Pancreas (tissue), 10 donors: ENCODE measurements at places on chromosomes 7 and 10. TPM values are rescaled to one million over a fixed set of nuclear protein-coding genes. Genes with fewer than 3 reads are reported as not detected.

- H3K27me3 ChIP-seq, result no peaks in the 10 kb centered on the region
- H3K4me3 ChIP-seq, result no peak overlapping the region
- H3K36me3 ChIP-seq, result no peaks in the 10 kb centered on the region
- H3K4me1 ChIP-seq, result no peaks in the 10 kb centered on the region
- no peak for DNase-seq
Observed at GRCh38 chr10:34912771-34913170, 97.7 kb upstream of the PARD3 start.

TACR2 gene
- total RNA-seq, result not detected

PRLHR gene
- 0.18 TPM for total RNA-seq

DNA sequence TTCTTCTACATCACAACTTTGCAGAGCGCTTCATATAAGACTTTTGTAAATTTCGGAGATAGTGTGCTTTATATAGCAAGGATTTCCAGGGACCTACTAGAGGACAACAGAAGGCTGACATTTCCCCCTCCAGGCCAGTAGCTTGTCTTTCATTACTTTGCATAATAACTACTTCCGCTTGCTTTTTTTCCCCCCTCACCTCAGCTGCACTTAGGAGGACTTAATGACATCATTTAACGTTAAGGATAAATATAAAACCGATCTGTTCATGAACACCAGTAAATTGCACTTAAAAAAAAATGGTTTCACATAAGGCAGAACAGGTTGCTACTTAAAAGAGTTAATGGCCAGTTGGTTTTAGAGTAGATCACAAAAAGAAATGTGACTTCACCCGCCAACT, 172.3 kb downstream of the AUTS2 start:
- H3K27ac ChIP-seq, result no peak overlapping the region
- no peaks in the 10 kb centered on the region for H3K4me1 ChIP-seq
- H3K36me3 ChIP-seq, result no peaks in the 10 kb centered on the region
- no peak overlapping the region for H3K4me3 ChIP-seq

SPAM1 gene
- total RNA-seq, result not detected

- H3K27ac ChIP-seq, result no peak overlapping the region
- H3K27me3 ChIP-seq, result no peaks in the 10 kb centered on the region
- H3K4me3 ChIP-seq, result no peak overlapping the region
- H3K36me3 ChIP-seq, result no peaks in the 10 kb centered on the region
- DNase-seq, result no peak
- no peaks in the 10 kb centered on the region for H3K4me1 ChIP-seq
Observed at GRCh38 chr7:78141522-78142281, 343.1 kb downstream of the PHTF2 start.

DNA sequence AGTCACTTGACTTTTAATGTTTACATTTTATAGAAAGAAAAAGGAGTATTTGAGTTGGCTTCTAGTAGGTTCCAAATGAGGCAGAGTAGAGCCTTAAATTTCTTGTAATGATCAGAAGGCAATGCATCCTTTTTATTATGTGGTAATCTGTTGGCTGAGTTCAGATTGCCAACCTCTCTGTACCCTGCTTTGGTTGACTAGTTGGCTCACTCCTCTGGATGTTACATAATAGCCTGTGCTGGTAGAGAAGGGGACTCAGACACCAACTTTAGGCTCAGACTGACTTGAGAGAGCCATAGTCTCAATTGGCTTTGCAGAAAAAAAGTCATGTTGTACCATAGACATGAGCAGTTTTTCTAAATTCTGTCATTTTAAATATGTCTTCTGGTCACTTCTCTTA, 46.8 kb upstream of the GLCCI1 start:
- H3K27ac ChIP-seq, result no peak overlapping the region
- no peak overlapping the region for H3K4me3 ChIP-seq
- H3K36me3 ChIP-seq, result no peaks in the 10 kb centered on the region
- DNase-seq, result no peak
- H3K27me3 ChIP-seq, result no peaks in the 10 kb centered on the region

DNA sequence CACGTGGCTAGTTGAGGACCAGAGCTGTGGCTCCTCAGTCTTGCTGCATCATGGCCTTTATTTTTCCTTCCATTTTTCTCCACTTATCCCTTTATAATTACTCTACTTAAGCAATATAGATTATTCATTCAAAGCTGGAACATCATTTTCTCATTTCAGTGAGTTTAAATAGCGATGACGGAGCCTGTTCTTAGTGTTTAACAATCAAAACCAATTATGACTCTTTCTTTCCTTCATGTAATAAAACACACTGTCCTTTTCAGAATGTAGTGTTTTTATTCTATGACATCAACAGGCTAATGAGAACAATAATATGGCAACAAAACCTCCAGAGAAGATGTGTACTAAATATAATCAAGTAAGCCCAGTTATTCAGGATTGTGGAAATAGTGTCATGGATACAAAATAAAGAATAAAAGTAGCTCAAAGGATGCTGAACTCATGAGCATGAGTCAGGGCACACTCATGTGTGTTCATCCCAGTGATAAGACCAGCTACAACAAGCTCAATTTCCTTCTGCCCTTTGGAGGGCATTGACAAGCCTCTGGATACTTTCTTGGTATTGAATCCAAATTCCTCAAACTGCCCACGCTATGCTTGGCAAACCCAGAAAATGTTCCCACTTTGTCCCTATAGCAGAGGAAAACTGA, 188.4 kb downstream of the CYP26A1 start:
- no peak overlapping the region for H3K4me3 ChIP-seq
- no peaks in the 10 kb centered on the region for H3K27me3 ChIP-seq
- H3K4me1 ChIP-seq, result no peaks in the 10 kb centered on the region
- H3K27ac ChIP-seq, result no peak overlapping the region
- H3K36me3 ChIP-seq, result no peaks in the 10 kb centered on the region
- DNase-seq, result no peak

- H3K4me1 ChIP-seq, result no peaks in the 10 kb centered on the region
- no peaks in the 10 kb centered on the region for H3K27me3 ChIP-seq
- H3K36me3 ChIP-seq, result no peaks in the 10 kb centered on the region
Observed at GRCh38 chr10:33114451-33114952, 156.5 kb upstream of the ITGB1 start.

GRCh38 chr7:85478530-85478929, 291.7 kb upstream of the SEMA3D start:
- no peaks in the 10 kb centered on the region for H3K4me1 ChIP-seq
- DNase-seq, result no peak
- no peaks in the 10 kb centered on the region for H3K36me3 ChIP-seq
- no peaks in the 10 kb centered on the region for H3K27me3 ChIP-seq

GRCh38 chr7:4202954-4203353, 479.1 kb upstream of the FOXK1 start:
- no peaks in the 10 kb centered on the region for H3K36me3 ChIP-seq
- H3K4me3 ChIP-seq, result no peak overlapping the region
- no peak overlapping the region for H3K27ac ChIP-seq
- no peaks in the 10 kb centered on the region for H3K27me3 ChIP-seq
- H3K4me1 ChIP-seq, result no peaks in the 10 kb centered on the region

CPA2 gene
- 7,200 TPM for total RNA-seq

DNA sequence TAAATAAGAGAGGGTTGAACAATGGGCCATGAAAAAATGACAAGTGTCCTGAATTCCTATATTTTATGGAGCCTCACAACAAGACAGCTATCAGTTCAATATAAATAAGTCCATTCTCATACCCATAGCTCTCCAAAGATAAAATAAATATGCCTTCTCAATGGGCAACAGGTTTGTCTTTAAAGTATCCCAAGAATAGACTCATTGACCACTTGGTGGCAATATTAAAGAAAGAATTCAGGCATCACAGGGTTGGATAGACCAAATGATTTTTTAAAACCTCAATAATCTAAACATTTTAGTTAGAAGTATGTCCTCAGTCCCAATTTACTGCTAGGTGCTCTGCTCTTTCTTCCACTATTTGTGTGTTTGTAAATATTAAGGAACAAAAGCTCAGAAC, 165.1 kb upstream of the WNT16 start:
- H3K4me3 ChIP-seq, result no peak overlapping the region
- H3K27me3 ChIP-seq, result no peaks in the 10 kb centered on the region
- no peaks in the 10 kb centered on the region for H3K4me1 ChIP-seq
- no peak overlapping the region for H3K27ac ChIP-seq
- H3K36me3 ChIP-seq, result no peaks in the 10 kb centered on the region

DNA sequence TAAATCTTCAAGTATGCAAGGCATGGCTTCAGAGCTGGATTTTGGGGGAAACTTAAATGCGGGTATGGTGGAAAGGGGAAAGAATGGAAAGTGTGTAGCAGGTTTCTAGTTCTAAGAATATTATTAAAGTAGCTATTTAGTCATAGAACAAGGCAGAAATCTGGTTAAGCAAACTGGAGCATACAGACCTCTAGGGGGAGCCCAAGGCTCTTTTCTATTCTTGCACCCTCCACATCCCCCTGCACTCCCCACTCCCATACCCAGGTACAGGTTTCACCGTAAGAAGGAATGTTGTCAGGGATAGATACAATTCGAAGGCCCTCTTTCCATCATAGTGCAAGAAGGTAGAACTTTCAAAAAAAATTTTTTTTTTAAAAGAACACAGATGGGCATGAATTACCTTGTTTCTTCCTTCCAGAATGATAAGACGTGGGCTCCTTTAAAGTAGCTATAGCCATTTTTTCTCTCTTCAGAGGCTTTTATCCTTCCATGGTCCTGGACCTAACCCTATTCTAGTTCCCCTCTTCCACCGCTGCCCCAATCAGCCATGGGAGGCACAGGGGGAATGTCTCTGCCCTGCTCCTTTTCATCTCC, 41.5 kb upstream of the SMIM30 start:
- H3K4me1 ChIP-seq, result no peaks in the 10 kb centered on the region
- no peaks in the 10 kb centered on the region for H3K27me3 ChIP-seq
- H3K36me3 ChIP-seq, result no peaks in the 10 kb centered on the region
- H3K4me3 ChIP-seq, result no peak overlapping the region
- no peak for DNase-seq
- no peak overlapping the region for H3K27ac ChIP-seq

DNA sequence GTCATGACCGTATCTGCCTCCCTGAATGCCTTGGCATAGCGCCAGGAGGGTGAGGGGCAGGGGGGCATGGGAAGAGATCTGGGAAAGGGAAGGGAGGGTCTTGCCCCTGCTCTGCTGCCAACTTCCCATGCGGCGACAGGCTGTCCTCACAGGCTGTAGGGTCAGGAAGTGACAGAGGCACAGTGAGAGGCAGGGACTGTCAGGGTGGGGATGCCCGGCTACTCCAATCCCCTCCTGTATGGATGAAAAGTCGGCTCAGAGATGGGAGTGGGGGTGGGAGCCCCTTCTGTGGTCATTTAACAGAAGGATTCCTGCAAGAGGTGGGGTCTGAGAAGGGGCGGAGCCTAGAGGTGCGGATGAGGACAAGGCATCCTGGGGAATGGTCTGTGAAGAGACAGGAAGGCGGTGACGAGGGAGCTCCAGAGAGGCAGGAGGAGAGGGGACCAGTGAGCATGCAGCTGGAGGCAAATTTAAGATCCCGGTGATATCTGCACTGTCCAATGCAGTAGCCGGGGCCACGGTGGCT, 20.8 kb upstream of the UNC5B start:
- no peaks in the 10 kb centered on the region for H3K4me1 ChIP-seq
- no peaks in the 10 kb centered on the region for H3K36me3 ChIP-seq
- H3K27ac ChIP-seq, result no peak overlapping the region
- H3K4me3 ChIP-seq, result no peak overlapping the region
- no peak for DNase-seq
- no peaks in the 10 kb centered on the region for H3K27me3 ChIP-seq

DNA sequence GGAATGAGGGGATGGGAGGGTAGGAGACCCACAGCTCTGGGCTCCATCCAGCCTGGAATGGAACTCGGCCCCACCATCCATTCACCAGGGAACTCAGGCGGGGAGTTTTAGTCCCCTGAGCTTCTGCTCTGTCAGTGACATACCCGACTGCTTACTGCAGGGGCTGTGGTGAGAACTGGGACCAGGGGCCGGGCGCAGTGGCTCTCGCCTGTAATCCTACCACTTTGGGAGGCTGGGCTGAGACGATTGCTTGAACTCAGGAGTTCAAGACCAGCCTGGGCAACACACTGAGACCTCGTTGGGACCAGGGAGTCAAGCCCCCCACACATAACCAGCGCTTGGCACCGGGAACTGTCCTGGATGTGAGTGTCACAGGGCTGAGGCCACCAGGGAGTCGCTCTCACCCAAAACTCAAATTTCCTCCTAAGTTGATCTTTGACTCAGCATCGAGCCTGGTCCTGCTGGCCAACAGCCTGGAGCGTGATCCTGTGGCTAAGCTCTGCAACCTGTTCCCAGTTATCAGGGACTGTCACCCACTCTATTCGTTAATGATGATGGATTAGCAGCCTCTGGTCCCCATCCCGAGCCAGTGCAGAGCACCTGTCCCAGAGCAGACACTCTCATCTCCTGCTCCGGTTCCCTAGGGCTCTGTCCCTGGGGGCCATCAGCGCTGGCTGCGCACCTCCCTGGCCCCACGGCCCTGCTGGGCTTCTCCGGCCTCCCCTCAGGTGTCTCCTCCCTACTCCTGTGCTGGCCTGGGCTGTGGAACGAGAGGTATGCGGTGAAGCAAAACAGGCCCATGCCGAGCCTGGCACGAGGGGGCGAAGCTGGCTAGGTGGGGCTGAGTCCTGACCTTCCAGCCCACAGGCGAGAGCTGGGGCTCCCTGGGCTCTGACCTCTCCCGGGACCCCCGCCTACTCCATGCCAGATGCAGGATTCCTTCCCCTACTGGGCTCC, 902 bp upstream of the CLDN15 start:
- H3K4me3 ChIP-seq, result no peak overlapping the region
- H3K27me3 ChIP-seq, result no peaks in the 10 kb centered on the region
- H3K36me3 ChIP-seq, result no peaks in the 10 kb centered on the region
- H3K4me1 ChIP-seq, result no peaks in the 10 kb centered on the region
- peak; percentile 80 for DNase-seq
- H3K27ac ChIP-seq, result peak overlapping the region; percentile 74

LIPJ gene
- 0.23 TPM for total RNA-seq

GRCh38 chr10:127354992-127355391, 158.6 kb upstream of the INSYN2A start:
- no peak overlapping the region for H3K27ac ChIP-seq
- H3K4me3 ChIP-seq, result no peak overlapping the region

VCL gene
- total RNA-seq, result 25.6 TPM

LDB3 gene
- 0.38 TPM for total RNA-seq

- H3K4me1 ChIP-seq, result no peaks in the 10 kb centered on the region
- H3K27me3 ChIP-seq, result no peaks in the 10 kb centered on the region
- no peaks in the 10 kb centered on the region for H3K36me3 ChIP-seq
- peak within 1 kb of the TSS; percentile 76 for H3K4me3 ChIP-seq
- H3K27ac ChIP-seq, result peak within 1 kb of the TSS; percentile 69
- peak; percentile 73 for DNase-seq
Observed at GRCh38 chr10:73910764-73911552, at the start of gene PLAU. Gene PLAU, plus strand, starts transcription at chr10:73911132. Its CDS starts 424 bp downstream, at chr10:73911556.

FAM171A1 gene
- 21.6 TPM for total RNA-seq

DNA sequence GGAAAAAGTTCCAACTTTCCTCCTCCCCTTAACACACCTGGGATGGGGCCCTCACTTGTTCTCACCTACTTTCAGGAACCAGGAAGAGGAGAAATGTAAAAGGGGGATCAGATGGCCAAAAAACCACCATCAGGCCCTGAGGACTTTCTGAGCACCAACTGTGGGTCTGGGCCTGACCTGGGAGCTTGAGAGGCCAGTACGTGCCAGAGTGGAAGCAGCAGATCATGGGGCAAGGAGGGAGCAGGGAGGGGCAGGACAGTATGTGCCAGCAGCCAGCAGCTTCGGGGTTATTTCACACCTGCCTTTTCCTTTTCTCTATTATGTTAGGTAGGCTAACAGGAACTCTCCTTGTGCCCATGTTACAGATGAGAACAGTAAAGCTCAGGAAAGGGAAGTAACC, 118.8 kb upstream of the UNC5B start:
- no peak overlapping the region for H3K27ac ChIP-seq
- no peaks in the 10 kb centered on the region for H3K36me3 ChIP-seq
- no peak overlapping the region for H3K4me3 ChIP-seq

GRCh38 chr10:130615457-130615856, 479.3 kb downstream of the GLRX3 start:
- no peak for DNase-seq
- no peak overlapping the region for H3K27ac ChIP-seq
- no peaks in the 10 kb centered on the region for H3K4me1 ChIP-seq
- no peaks in the 10 kb centered on the region for H3K36me3 ChIP-seq
- H3K4me3 ChIP-seq, result no peak overlapping the region

GRID2IP gene
- 0.87 TPM for total RNA-seq

GPC2 gene
- total RNA-seq, result 2.5 TPM

DGKB gene
- 0.31 TPM for total RNA-seq
